Activated CD4-positive, alpha-beta T cell treated with anti-CD3 and anti-CD28 coated beads, Interleukin-2, amount 50 U/mL, for 16 hours (primary cell): ENCODE measurements at places on chromosomes 7 and 10.

DNA sequence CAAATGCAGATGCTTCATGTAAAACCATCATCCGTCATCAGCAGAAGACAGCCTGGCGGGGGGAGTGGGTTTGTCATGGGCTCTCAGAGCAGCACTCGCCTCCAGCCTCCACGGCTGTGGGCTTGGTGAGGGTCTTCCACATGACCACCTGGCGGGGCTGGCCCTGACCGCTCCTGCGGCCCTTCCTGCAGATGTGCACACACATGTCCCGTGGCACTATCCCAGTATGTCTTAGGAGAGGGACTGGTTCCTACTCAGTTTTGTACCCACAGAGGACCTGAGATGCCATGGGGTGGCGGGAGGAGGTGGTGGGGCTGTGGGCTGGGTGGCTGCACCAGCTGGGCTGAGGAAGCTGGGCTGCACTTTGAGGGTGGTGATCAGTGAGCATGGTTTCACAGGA is 4.7 kb downstream of the IDI2 start:
- no peak for DNase-seq

DNA sequence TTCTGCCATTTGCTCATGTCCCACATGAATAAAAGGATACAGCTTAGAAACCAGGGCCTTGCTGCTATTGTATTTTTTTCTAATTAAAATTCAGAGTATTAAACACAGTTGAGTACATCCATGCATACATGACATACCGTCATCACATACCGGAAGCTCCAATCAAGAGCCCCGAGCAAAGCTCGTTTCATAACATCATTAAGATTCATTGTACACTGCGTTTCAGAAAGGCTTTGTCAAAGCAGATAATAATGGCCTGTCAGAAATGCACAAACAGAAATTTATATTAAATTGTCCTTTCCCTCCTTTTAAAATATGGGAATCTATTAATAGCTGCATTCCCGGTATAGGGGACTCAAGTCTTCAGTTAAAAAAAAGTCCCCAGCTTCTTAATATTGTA is 103.4 kb downstream of the PRTFDC1 start:
- DNase-seq: no peak

- DNase-seq: peak; percentile 7
Measured at GRCh38 chr10:102001435-102002068, 54.4 kb downstream of the ARMH3 start.

DNA sequence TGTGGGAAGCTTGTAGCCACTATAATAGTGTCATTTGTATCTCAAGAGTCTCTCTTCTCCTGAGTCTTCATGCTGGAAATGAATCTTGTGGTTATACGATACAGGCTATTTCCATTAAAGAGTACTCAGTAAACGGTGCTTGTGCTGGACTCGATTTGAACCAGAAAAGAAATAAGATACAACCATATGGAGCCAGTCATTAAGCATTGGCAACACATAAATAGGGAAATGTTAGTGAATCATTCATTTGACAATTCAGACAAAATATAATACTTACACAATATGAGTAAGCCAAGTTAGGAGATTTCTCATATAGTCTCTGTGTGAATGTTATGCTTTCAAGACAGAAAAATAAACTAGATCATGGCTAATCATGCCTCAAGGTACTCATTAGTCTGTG is 356.8 kb downstream of the PLXDC2 start:
- DNase-seq: no peak

DNA sequence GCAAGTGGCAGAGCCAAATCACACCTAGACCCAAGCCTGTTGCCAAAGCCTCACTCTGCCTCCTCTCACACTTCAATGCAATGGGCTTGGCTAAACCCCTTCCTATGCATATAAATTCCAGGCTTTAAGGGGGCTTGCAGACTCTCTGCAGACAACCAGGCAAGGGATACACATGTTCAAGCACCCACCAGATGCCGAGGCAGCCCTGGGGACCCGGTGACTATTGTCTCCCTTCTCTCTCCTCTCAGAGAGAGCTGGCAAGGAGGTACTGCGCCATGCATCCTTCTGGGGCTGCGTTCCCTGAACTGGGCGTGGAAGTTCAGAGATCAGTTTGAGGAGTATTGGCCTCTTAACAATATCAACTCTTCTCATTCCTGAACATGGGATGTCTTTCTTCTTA is 131.2 kb downstream of the ARHGAP22 start:
- DNase-seq: no peak

DNA sequence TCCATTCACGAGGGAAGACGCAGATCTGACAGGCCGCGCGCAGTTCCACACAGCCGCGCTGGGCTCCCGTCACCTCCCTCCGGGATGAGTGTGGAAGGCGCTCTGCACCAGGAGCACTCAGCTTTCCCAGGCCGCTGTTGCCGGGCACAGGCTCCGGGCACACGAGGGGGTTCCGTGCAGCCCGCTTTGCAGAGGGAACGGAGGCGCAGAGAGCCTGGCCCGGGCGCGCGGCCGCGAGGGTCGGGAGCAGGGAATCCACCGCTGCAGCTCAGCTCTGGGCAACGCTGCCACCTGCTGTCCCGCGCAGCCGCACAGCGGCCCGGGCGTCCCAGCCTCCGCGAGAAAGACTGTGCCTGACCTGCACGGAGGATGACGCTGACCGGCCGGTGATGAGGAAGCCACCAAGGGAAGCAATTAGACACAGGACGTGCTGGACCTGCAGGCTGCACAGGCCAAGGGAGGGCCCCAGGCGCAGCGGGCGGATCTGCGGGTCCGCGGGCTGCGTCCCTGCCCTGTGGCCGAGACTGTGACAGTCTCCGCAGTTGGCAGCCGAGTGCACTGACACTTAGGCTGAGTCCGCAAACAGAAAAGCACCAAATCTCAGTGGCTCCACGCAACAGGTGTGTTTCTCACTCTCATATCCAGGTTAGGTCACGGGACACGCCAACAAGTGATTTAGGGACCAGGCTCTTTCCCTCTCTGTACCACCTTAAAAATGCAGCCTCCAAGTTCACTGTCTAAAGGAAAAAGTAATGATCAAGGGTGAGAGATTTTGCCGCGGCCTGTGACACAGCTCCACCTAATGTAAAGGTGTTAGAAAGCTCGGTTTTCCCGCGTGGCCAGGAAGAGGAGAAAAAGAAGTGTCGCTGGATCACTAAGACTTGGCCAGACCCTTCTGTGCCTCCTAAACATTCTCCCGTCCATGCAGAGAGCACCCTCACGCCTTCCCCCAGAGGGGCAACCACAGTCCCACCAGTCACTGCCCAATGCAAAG is 94.5 kb downstream of the SEC61G start:
- peak; percentile 27 for DNase-seq

- DNase-seq: no peak
Measured at GRCh38 chr7:50687096-50687495, 95.6 kb downstream of the GRB10 start.

DNA sequence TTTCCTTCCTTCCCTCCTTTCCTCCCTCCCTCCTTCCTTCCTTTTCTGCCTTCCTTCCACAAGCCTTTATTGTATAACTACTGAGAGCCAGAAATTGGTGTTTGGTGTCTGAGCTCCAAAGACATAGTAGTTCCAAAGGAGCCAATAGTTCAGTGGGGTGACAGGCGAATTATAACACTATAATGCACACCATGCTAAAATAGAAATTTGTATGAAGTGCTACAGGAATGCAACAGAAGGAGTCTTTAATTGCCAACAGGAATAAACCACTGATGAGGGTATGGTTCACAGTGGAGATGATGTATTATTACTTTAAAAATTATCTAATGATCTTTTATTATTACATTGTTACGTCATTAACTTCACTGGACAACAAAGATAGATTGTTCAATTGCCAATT is 158.8 kb upstream of the SP8 start:
- no peak for DNase-seq

DNA sequence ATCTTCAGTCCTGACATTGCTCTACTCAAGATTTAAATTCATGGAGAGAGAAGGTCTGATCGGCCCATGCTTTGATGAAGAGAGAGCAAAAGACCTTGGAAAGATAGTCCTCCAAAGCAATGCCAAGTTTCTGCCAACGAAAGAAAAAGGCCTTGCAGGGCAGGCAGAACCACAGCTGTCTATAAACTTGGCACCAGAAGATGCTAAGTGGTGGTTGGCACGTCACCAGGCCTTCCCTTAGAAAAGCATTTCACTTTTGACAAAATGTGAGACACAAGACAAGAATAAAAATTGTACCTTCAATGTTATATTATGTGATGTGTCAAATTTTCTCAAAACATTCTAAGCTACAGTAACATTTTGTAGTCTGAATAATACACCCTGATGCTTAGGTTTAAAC is 42.0 kb upstream of the FGFR2 start:
- no peak for DNase-seq

DNA sequence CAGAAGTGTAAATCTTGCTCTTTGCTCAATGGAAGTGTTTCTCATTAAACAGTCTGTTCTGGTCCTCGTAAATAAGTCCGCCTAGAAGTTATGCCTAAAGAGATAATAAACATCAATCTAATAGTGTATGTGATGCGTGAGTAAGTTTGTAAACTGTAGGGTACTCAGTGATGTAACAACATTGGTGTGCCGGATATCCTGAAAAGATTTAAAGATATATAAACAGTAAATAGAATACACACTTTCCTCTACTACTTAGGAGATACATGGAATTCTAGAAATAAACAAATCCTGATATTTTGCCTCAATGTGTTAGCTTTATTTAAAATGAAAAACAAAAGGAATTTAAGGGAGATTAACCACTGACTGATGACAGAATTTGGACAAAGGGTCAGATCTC is 123.5 kb downstream of the AHR start:
- DNase-seq: no peak

DNA sequence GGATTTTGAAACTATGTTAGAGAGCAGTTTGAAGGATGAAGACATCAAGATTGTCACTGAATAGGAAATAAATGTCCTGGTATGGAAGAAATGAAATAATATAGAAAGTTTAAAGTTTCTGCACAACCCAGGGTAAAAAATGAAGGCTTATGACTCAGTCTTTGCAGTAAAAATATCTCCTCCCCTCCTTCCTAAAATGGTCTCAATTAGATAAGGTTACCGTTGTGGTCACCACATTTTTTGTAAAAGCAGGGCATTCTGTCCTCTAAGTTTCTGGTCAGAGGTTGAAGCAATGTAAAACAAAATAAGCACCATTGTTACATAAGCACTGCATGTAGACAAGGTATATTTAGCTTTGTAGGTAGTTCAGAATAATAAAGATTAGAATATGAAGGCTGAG is 403.5 kb downstream of the SUGCT start:
- DNase-seq: no peak

DNA sequence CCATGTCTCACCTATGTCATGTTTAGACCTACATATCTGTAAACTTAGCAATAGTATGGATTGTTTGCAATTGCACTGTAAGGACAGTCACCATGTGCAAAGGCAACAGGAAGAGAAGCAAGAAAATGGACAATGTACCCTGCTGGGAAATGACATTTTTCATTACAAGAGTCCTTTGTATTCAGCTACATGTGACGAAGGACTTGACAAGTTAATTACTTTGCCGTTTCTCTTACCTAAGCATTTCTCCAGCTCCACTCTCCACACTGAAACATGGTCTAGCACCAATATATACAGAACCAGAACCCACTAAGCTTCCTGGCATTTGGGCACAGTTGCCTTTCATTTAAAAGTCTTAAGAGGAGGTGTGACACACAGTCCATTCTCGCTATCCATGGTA is 76.6 kb upstream of the PFKP start:
- no peak for DNase-seq

- no peak for DNase-seq
Measured at GRCh38 chr7:155860840-155861479, 48.7 kb upstream of the SHH start.

DNA sequence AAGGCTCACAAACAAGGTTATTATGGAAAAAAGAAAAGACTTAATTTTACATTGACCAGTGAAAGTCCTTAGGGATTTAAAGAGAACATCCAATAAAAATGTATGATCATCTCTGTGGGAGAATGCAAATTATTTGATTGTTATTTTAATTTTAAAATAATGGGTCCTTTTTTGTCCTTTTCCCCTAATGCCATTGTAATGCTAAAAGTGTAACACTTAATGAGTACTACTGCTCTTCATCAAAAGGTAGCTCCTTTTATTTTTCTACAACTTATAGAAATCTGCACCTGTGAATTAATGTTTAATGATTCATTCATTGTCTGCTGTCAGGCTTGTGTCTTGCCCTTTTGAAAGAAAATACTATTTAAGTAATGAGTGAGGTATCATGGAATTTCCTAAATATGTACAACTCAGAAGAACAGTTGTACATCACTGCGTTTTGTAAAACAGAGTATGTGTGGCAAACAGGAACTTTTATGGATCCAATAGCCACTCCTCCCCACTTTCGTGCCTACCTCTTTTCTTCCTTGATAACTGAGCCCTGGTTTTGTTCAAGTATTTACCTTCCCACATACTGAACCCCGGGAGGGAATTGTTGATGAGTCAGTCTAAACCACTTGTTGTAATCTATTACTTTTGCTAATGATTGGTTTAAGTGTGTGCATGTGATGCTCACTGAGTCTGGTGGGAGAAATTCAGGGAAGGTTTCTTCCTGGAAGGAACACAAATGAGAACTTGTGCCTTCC is 19.9 kb upstream of the TRUB1 start:
- DNase-seq: no peak

- DNase-seq: no peak
Measured at GRCh38 chr7:20299647-20300312, 30.9 kb upstream of the ITGB8 start.

DNA sequence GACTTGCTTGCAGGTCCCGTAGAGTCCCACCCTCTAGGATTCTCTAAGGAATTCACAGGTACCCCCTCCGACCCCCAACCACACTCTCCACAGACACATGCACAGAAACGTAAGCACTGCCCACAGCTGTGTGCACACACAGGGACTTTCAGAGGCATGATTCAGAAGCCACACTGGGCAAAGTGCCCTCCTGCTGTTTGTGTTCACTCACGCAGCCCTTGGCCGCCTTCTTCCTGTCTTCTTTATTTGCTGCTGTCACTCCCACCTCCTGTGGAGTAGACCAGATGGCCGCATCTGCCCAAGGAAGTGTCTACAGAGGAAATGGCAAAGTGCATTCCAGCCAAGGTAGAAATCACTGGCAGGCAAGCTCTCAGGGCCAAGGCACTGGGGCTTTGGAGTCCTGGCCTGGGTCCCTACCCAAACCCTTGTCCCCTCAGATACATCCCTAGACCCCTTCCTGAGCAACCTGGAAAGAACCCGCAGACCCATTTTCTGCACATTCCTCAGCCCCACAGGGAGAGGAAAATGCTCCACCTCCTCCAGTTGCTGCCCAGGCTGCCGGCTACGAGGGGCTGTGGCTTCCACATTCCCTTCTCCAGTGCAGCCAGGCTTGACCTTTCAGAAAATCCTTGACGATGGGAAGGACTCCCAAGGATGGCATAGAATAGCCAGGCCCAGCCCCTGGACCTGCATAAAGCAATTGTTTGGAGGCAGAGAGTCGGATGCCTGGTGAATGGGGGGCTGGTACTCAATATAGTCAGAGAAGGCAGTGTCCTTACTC is 21.6 kb upstream of the GIMAP8 start:
- DNase-seq: peak; percentile 25

DNA sequence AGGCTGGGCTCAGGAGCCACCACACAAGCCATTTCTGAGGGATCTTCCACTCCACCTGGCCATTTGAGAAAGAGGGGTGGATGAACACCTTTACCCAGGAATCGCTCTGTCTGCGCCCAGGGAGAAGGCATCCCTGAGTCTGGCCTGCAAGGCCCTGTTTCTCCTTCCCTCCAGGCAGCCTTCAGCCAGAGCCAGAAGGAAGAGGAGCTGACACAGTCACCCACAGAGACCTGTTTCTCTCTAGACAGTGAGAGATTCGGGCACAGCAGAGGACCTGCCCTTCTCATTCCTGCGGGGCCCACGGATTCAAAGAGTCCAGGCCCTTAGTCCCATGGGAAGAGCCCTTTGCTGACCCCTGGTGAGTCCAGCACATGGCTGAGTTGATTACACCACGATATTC is 127.5 kb upstream of the TNS3 start:
- DNase-seq: no peak

- DNase-seq: no peak
Measured at GRCh38 chr7:48259463-48260280, 88.4 kb downstream of the ABCA13 start.
